MG63 (cell line): ENCODE measurements at places on chromosomes 12 and 14.

DNA sequence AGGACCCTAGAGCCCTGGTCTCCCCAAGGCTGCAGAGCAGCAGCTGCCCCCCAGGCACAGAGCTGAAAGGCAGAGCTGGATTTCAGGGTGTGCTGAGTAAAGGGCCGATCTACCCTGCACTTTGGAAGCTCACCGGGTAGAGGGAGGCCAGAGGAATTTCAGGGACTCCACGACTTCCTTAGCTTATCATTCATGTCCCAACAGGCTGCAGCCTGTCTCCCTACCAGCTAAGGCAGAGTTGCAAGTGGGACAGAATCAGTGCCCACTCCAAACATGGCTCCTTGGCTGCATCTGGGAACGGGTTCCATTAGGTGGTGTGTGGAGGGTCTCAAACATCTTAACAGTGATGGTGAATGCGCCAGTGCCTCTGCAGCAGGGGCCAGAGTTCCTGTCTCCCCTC is 27.5 kb downstream of the MMAB start:
- no peak for DNase-seq

GRCh38 chr12:78096909-78097597 is 266.4 kb downstream of the NAV3 start:
- DNase-seq = peak; percentile 8

DNA sequence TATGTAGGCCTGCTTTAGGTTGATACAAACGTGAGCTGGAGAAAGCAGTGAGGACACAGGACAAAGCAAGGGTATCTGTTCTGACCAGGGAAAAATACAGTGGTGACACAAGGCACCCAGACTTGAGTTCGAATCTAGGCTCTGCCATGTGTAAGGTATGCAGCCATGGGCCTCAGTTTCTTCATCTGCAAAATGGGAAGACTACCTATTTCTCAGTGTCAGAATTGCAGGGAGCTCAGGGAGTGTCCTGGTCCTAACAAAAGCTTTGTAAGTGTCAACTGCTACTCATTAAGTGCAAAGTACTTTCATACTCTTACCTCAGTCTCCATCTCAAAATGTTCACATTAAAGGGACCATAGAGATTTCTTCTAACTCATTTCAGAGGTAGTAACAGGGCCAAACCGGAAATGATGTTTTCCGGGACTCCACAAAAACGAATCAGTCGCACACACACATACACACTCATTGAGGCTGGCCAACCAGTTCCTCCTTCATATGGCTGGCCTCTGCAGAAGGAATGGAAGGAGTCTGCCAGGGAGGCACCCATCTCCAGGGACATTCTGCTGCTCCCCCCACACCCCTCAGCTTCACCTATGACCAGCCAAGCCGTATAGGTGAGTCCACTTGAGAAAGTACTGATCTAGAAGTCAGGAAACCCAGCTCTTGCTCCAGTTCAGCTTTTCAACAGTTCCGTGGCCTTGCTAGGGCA is 7.8 kb downstream of the CTDSP2 start:
- DNase-seq = no peak

GRCh38 chr12:103933237-103933636 is 3.0 kb downstream of the HSP90B1 start:
- DNase-seq = no peak

GRCh38 chr14:80324649-80325048 is 113.3 kb upstream of the DIO2 start:
- DNase-seq = no peak

DNA sequence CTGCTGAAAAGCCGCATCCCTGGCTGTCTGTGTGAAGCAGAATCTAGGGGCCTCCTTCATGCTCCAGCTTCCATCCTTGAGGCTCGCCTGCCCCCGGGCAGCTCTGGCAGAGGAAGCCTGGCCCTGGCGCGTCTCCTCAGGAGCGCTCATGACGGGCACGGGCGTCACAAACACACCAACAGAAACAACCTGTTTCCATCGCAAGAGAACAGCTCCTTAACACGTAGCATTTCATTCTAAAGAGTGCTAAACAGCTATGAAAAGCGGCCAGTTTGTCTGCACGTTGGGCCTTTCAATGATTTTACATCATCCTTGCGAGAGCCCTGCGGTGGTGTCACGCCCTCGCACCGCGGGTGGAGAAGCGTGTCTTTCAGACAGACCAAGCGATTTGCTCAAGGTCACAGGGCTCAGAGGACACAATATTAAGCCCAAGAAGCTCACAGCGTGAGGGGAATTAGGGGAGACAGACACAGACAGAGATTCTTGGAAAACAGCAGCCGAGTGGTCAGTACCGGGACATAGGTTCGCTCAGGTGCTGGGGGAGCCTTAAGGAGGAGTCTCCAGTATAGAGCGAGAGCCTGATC is 4.9 kb downstream of the ADGRD1 start:
- no peak for DNase-seq

DNA sequence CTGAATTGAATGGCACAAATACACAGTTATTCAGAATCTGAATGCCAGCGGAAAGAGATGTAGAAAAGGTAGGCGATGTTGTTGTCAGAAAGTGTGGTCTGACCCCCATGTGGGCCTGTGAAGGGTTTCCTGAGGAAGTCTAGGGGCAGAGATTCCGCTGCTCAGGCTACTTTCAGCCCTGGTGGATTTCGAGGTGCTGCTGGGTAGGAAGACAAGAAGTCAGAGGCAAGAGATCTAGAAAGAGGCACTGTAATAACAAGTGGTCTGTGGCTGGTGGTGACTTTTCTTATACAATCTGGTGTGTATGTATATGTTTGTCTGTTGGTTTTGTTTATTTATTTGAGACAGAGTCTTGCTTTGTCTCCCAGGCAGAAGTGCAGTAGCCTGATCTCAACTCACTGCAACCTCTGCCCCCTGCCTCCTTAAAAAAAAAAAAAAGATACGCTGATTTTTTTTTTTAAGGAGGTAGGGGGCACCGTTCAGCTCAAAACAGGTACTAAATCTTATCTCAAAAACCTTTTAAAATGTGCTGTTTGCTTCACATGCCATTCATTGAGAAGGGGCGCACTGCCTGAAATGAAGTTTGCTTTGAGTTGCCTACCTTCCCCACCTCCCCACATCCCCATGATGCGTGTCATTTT is 27.1 kb upstream of the MANSC4 start:
- no peak for DNase-seq

GRCh38 chr12:123054371-123054770 is 73.9 kb downstream of the ARL6IP4 start:
- DNase-seq = no peak

DNA sequence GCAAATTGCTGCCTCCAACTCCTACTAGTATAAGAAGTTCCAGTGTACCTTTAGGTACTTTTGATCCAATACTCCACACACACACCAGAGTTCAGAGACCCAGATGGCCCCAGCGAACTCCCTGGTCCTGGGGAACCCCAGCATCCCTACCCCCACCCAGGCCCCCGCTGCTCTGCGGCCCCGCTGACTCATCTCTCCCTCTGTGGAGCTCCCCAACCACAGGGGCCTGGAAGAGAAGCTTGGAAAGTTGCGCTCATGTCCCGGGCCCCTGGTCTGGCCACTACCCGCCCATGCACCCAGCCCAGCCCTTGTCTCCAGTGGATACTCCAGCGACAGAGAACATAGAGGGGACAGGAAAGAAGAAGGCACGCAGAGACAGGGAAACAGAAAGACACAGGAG is 4.2 kb upstream of the SP7 start:
- DNase-seq = no peak

- no peak for DNase-seq
Measured at GRCh38 chr14:50524060-50524459, 8.3 kb downstream of the MAP4K5 start.

GRCh38 chr12:94982456-94982855 is 21.0 kb downstream of the NDUFA12 start:
- no peak for DNase-seq

- DNase-seq = no peak
Measured at GRCh38 chr12:124597041-124597440, 29.6 kb upstream of the NCOR2 start.

GRCh38 chr12:94418517-94418916 is 41.1 kb downstream of the CEP83 start:
- no peak for DNase-seq

- no peak for DNase-seq
Measured at GRCh38 chr12:88546853-88547252, 33.4 kb downstream of the KITLG start.

DNA sequence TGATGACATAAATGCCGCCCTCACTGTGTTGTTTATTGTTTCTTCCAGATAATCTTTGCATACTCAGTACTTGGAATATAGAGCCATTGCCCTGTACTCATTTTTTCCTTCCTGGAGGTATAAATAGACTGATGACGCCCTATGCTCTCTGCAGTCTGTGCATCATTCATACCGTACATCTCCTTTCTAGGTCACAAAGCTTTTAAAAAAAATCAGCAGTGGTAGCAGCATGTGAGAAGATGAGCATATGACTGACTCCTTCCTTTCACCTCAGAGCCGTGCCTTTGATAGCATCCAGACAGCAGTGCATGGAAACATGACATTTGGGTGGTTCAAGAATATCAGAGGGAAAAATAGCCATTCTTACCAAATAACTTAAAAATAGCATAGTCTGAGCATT is 77.3 kb downstream of the PDE3A start:
- DNase-seq = no peak

GRCh38 chr14:75283162-75283832 is 4.7 kb downstream of the FOS start:
- DNase-seq = no peak

- DNase-seq = no peak
Measured at GRCh38 chr12:39365364-39366001, 77.4 kb downstream of the KIF21A start.

DNA sequence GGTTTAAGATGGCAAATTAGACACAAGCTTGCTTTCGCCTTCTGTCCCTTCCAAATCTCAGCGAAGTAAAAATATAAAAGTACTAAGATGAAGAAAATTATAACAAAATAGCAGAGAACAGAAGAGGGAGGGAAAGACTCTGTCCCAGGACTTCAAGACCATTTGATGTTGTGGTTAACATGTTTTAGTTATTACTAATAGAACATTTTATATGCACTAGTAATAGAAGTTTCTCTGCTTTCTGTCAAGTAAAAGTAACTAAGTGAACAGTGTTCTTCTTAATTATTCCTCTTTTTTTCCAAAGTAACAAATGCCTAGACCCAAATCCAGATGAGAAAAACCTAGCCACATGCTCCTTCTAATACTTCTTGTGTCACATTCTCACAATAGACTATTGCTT is 85.1 kb upstream of the DAAM1 start:
- DNase-seq = no peak

- DNase-seq = no peak
Measured at GRCh38 chr12:92070054-92070863, 75.4 kb downstream of the BTG1 start.

DNA sequence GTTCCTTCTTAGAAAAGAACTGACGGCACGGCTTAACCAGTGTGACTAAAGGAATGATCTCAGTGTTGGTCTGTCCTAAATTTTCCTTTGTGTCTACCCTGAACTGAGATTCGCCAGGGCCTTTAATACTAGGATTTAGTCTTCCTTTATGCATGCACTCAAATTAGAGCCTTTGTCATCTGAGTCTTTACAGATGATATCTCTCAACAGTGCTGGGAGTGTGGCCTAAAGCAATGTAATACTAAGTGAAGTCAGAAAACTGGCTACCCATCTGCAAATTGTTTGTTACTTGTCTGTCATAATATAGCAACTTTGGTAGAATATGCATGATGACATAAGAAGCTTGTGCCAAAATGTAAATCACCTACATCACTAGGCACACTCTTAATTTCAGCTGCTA is 95.4 kb downstream of the PTPRO start:
- DNase-seq = no peak

DNA sequence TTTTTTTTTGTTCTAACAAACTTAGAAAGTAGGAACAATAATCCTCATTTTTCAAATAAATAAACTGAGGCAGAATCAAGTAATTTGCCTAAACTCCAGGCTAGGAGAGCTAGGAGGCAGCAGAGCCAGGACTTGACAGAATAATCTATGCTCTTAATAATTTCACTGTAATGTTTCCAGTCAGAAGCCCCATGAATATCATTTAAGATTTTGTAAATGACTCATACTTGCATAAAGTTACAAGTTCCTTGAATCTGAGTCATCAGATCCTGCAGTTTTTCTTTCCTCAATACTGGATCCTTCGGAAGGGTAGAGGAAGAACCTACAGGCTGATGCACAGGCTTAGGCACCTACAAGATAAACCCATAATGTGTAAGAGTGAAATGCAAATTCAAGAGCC is 29.0 kb downstream of the CAPRIN2 start:
- no peak for DNase-seq

DNA sequence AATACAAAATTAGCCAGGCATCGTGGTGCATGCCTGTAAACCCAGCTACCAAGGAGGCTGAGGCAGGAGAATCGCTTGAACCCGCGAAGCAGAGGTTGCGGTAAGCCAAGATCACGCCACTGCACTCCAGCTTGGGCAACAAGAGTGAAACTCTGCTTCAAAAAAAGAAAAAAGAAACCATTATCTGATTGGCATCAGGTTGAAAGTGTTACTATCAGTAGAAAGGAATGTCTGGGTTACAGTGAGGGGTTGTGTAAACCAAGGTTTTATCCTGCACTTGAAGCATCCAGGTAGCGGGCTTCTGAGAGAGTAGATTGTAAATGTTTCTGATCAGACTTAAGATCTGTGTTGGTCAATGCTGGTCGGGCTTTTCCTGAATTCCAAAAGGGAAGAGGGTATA is 14.1 kb upstream of the OXA1L start:
- DNase-seq = no peak

GRCh38 chr14:59638885-59639284 is 62.3 kb upstream of the CCDC175 start:
- DNase-seq = no peak
